ENCODE measurements at places on chromosomes 7 and 10.

GRCh38 chr7:12456506-12456905 is 52.8 kb upstream of the VWDE start:
- no peak for DNase-seq

GRCh38 chr10:63431962-63432797 is 33.6 kb downstream of the JMJD1C start:
- DNase-seq = no peak

DNA sequence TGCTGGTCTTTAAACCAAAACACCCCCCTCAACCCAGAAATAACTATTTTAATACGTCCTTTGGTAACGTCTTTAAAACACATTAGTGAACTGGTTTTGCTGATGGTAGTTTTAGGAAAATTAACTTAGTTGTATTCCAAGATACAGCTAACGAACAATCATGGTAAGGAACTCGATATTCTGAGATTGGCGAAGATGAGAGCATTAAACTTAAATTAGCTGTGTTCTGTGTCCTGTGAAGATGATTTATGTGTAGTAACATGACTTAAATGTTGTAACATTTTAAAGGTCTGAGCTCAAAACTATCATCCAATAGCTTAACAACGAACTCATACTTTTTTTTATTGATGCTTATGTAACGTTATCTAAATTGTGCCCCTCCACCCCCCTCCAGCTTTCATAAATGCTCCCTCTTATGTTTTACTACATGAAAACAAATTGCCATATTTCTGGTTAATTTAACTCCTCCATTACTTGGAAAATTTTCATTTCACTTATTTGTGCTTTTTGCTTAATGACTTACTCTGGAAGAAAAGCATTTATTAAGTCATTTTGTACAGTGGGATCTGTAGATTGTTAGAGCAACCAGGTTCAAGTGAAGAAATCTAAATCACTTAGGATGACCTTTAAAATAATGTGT is 1.7 kb downstream of the SDK1 start:
- no peak for DNase-seq

DNA sequence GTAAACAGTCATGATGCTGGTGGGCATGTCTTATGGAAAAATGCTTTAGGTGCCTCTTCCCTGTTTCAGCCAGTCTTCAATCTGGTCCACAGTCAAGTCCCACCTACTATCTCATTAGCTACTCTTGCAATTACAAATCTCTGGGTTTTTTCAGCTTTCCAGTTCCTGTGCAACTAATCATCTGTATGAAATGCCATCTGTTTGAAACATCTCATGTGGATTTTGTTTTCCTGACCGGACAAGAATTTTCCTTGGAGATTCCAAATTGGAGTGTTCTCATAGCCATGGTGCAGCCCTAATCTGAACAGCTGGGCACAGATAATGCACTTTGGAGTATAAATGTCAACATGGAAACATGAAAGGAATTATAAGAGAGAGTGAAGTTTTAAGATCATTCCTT is 41.3 kb upstream of the CALN1 start:
- DNase-seq = no peak

DNA sequence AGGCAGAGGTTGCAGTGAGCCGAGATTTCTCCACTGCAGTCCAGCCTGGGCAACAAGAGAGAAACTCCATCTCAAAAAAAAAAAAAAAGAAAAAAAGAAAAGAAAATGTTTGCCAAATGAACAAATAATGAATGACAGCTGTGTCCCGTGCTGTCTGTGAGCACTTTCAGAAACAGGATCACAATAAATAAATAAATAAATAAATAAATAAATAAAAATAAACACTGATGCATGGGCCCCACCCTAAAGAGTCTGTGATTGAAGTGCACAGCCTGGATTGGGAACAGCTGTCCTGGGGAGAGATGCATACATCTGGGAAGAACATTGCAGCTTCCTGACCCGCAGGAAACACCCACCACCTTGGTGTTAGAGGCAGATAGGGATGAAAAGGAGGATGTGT is 123.6 kb downstream of the NPTX2 start:
- no peak for DNase-seq

- no peak for DNase-seq
Observed at GRCh38 chr7:87498893-87499292, 23.4 kb upstream of the ABCB4 start.

GRCh38 chr10:132964231-132964630 is 21.9 kb upstream of the CFAP46 start:
- no peak for DNase-seq

GRCh38 chr10:51950996-51951555 is 251.7 kb upstream of the CSTF2T start:
- no peak for DNase-seq

GRCh38 chr7:138992052-138992531 is 10.9 kb upstream of the KIAA1549 start:
- no peak for DNase-seq

DNA sequence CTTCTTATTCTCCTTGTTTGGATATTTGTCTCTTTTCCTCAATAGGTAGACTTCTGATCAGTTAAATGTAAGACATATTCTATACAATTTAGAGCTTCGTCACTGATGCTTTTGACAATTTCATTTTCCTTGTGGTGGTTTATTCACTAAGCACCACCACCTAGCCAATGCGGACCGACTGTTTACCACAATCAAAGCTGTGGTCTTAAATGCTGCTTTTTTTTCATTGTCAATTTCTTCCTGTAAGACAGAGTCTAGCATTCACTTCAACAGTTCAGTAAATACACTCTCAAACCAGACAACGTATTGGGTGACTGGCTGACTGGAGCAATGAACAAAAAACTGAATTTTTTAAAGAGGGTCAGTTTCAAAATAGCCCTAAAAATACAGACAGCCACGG is 239.0 kb downstream of the DNAJB6 start:
- no peak for DNase-seq

DNA sequence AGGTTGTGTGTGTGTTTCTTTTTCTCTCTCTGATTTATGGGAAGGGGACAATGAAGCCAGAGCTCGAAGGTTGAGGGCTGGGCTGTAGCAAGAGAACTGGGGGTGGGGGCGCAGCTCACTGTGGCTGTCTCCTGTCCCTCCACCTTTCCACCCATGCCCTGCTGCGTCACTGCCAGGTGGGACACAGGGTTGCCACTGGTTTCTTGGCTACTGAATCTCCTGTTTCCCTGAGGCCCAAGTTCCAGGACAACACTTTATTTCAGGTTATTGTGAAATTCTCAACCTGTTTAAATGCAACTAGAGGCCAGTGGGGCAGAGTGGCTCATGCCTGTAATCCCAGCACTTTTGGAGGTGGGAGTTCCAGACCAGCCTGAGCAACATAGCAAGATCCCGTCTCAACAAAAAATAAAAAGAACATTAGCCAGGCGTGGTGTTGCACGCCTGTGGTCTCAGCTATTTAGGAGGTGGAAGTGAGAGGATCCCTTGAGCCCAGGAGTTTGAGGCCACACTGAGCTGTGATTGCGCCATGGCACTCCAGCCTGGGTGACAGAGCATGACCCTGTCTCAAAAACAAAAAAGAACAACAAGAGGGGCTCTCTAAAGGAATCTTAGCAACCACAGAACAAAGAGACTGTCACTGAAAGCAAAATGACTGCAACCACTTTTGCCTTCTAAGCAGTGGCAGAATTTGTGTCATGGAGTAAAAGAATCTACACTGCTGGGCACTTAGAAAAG is 22.6 kb downstream of the TBATA start:
- no peak for DNase-seq

DNA sequence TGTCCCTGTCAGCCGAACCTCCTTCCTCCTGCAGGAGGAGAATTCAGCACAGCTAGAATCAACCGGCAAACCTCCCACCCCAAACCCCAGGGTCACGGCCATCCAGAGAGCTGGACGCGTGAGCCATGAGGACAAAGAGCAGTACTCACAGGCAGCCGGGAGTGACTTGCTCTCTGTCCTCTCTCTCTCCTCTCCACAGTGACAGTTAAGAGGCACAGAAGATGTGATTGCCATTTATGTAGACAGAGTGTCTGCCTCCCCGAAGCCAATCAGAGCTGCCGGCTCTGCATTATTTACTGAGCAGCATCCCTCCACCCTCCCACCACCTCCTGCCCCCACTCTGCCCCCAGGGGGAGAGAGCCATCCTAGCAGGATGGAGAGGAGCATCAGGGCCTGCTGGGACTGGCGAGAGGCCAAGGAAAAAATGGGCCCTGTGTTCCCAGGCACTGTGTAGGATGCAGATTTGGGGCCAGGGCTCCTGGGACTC is 4.3 kb downstream of the DDC start:
- DNase-seq = no peak

DNA sequence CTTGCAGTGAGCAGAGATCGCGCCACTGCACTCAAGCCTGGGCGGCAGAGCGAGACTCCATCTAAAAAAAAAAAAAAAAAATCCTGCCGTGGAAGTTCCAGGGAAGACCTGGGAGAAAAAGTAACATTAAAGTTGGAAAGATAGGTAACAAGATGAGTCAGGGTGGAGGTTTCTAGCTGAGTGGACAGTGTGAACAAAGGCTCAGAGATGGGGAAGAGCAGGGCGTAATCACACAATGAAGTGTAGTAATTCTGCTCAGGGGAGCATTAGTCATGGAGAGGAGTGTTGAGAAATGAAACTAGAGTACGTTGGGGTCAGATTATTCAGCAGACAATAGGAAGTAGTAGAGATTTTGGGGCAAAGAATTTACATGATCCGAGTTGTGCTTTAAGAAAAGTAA is 21.6 kb upstream of the WASL start:
- no peak for DNase-seq

- DNase-seq = no peak
Observed at GRCh38 chr10:49651917-49652316, 27.5 kb upstream of the C10orf53 start.

GRCh38 chr7:45292481-45292880 is 134.9 kb downstream of the RAMP3 start:
- DNase-seq = no peak

DNA sequence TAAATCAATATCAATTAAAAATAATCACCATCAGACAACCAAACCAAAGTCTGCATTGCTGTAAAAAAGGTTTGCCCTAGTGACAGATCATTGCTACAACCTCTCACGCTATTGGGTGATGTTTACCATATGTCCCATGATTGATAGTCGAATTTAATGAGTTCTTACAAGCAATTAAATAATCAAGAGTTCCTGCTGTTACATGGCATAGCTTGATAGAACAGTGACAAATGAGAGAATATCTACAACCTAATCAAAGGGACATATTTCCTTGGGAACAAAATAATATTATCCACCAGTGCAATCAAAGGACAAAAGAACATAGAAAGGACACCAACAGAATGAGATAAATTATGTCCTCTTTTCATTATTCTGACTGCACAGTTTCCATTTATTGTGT is 387.4 kb downstream of the ETV1 start:
- no peak for DNase-seq

DNA sequence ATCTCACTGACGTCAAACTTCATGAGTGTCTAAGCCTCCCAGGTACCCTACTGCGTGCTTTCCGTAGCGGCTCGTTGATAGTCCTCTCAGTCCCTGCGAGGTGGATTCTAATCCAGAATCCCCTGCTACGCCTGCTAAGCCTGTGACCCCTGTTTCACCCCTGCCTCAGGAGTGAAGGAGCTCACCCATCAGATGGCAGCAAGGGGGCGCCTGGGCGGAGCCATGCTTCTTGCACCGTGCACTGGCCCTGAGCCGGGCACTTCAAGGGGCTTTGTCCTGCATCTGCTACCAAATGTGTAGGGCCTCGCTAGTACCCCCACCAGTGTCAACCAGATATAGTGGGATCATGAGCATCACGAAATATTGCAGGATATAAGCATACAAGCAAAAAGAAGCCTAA is 918 bp upstream of the STRA8 start:
- DNase-seq = no peak

- no peak for DNase-seq
Observed at GRCh38 chr10:61708846-61709245, 46.1 kb downstream of the CABCOCO1 start.

- DNase-seq = no peak
Observed at GRCh38 chr10:132783940-132784865, 1.7 kb downstream of the NKX6-2 start.

DNA sequence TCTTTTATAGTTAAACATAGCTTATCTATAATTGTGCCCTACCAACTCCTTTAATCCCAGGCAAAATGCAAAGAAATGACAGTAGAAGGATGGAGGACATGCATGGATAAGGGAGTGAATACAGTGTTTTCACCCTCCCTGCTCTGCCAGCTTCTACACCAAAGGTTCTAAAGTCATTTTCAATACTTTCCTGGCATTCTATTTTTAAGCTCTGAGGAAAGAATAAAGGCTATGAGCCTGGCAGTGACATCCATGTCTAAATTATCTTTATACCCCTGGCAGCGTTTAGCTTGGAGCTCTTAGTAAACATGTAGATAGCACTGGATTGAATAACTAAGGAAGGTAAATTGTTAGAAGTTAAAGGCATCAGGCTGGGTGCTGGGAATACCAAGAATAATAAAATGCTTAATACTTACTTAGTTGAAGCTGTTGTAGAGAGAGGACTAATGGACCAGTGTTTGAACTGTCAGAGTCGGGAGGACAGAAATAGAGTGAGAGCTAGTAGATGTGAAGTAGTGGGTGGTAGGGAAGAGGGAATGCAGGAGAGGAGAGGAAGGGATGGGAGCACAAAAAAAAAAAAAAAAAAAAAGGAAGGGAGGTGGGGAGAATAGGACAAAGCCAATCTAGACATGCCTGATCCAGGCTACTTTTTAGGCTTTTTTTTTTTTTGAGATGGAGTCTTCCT is 518.9 kb downstream of the GALNT17 start:
- no peak for DNase-seq

- peak; percentile 90 for DNase-seq
Observed at GRCh38 chr7:37408291-37409228, 40.1 kb downstream of the ELMO1 start.

DNA sequence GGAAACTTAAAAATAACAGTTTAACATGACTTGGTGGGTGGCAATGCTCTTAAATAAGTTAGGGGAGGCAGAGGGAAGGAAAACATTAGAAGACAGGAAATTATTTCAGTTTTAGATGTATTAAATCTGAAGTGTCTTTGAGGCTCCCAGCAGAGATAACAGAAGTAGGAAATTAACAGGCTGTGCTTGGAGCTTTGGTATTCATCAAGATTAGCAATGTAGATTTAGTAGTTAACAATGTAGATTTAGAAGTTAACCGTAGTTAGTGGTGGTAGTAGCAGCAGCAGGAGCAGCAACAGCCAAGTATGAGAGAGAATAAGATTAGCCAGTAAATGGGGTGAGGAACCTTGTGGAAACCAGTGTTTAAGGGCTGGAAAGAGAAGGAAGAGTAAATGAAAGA is 48.7 kb upstream of the UBN2 start:
- no peak for DNase-seq

DNA sequence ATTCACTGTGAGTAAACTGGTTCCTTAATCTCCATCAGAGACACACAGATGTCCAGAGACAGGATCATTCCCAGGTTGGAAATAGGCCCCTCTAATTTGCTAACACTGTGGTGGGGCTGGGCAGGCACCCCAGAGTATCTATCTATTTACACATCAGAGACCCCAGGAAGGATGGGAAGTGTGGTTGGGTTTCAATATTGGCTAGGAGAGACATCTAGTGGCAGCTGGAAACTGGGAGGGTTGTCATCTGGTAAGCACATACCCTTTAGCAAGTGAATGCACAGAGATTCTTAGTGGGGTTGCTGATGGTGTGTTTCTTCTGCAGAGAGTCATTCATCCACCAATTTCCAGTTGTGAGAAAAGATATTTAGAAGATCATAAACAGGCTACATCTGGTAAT is 36.0 kb upstream of the NRG3 start:
- peak; percentile 4 for DNase-seq

GRCh38 chr10:4847561-4848355 is 21.8 kb downstream of the AKR1E2 start:
- no peak for DNase-seq
